ENCODE measurements at places on chromosomes 4 and X.

DNA sequence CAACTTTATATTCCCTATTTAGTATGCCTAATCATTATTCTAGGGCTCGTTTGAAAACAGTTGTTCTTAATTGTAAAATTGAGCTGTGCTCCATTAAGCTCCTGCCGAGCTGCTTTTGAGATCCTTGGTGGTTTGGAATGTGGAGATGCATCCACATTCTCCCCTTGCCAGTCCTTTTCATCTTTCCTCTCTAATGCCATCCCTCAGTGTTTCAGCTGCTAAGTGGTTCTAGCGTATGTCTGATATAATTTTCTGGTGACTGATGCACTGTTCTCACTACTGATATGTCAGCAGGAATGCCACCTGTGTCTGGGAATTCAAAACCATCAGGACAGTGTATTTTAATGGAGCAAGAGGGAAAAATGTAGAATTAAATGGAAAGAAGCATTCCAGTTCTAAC lies 1085.0 kb downstream of the CCSER1 start:
- DNase-seq = no peak

DNA sequence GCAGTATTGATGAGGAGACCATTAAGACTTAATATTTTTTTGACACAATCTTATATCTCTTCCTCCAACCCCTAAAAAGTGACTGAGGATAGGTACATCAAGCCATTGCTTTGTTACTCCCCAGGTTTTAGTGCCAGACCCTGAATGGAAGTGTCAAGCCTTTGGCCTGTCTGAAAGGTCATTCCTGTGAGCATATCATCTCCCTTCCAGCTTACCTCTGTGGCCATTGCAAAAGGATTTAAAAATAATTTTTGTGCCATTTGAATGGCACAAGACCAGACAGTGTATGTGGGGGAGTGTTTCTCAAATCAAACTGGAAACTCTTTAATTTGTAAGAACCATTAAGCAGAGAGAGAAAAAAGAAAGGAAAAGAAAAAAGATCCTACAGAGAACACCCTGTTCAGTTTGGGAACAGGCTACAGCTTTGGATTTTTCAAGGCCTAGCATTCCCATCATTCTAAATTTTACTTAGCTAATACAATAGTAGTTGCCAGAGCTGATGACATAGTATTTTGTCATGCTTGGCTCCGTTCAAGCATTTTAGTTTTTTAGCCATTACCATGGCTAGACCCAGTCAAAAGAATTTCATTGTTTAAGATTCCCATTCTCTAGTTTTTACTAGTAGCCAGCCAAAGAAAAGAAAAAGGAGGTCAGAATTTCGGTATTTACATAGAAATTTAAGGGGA lies 49.6 kb downstream of the HPF1 start:
- DNase-seq = no peak

DNA sequence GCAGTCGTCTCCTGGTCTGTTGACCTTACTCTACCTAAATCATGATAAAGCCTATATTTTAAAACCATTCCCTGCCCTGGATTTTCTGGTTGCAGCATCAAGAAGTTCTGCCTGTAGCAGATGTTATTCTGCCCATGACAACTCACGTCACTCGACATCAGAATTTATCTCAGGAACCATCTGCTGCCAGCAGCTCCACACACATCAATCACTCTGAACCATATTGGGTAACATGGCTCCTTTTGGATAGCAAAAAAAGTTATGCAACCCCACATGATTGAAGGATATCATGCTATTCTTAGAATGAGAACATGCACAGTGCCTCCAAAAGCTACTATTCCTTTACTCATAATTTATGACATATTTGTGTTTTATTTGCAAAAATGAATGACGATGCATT lies 341.4 kb downstream of the DHRSX start:
- DNase-seq = no peak

DNA sequence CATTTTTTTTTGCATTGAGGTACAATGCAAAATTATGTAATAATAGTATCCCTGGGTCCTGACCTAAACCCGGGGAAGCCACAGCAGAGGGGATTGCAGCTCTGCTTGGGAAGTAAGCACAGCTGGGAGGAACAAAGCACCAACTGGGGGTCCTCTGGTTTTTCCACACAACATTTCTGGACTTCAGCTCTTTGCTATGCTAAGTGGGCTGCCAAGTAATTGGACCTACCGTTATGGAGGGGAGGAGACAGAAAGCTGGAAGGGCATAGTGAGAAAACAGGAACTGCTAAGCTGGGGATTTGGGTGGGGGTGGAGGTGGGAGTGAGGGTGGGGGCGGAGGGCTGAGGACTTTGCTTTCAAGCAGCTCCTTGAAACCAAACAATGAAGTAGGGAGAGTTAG lies 183.3 kb downstream of the ZIC3 start:
- no peak for DNase-seq

DNA sequence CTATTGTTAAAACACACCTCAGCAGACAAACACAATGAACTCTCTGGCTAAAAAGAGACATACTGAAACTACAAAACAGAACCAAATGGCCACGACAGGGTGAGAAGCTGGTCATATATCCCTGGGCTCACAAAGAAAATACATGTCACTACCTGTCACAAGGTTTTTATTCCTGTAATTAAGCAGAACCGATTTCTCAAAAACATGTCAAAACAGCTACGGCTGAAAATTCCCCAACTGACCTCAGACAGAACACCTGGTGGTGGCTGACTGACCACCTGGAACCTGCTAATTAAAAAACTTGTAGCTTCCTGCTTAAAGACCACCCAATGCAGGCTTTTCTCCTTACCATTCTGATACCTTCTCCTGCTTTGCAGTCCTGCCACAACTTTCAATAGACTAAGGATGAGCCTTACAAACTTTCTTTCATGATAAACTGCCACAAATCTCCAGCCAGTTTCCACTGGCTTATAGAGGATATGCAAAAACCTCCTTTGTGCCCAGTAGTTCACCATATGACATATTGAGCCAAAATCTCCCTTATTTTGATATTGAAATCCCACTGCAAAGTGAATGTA lies 571.9 kb downstream of the SPOCK3 start:
- no peak for DNase-seq

DNA sequence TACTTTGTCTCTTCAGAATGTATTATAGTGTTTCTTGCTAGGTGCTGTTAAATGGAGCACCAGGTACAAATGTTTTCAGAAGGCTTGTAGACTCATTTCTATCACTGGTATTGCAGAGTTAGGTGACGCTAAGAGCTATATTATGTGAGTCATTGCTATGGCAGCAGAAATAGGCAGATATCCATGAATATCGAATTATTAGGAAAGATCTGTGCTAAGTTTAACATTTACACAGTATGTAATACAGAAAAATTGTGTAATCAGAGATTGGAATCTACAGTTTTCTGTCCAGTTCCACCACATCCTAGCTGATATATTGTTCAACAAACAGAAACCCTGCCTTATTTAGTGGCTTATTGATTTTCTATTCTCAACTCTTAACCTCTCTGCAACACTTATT lies 1025.5 kb downstream of the STIM2 start:
- DNase-seq = no peak

DNA sequence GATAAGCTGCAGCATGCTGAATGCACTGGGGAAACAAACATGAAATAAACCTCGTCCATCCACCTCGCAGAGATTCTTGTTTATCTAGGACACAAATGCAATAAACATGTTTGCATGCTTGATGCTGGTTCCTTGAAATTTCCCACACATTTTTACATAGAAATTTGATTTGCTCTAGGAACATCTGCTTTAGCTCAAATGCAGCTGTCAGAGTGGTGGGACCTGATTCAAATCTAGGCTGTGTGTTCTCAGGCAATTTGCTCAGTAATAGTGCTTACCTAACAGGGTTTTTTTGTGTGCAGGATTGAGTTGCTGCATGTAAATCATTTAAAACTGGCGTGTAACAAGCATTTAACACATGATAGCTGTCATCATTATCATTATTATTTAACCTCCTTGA lies 293.1 kb downstream of the QDPR start:
- no peak for DNase-seq

GRCh38 chr4:107600436-107600835 lies 119.6 kb downstream of the PAPSS1 start:
- no peak for DNase-seq

DNA sequence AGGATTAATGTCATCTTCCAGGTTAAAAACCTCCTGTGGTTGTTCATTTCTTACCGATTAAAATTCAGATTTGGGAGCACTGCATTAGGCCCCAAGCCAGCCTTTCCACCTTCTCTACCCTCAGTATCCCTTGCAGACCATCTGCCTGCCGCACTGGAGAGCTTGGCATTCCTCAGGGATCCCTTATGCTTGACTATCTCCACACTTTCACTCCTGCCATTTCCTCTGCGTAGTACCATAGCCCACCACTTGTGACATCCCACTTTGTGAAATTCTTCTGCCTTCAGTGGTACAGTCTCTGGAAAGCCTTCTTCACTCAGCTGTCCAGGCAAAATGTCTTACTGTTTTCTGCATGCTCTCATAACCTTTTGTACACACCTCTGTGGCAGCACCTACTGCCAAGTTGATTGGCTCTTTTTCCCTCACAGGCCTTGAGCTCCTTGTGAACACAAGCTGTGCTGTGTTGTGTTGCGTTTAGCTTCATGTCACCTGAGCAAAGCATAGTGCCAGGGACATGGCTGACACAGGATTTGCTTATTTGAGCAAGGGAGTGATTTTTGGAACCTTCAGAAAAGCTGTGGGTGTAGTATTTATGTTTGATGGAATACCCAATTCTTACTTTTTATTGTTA lies 156.4 kb downstream of the ARX start:
- DNase-seq = no peak

DNA sequence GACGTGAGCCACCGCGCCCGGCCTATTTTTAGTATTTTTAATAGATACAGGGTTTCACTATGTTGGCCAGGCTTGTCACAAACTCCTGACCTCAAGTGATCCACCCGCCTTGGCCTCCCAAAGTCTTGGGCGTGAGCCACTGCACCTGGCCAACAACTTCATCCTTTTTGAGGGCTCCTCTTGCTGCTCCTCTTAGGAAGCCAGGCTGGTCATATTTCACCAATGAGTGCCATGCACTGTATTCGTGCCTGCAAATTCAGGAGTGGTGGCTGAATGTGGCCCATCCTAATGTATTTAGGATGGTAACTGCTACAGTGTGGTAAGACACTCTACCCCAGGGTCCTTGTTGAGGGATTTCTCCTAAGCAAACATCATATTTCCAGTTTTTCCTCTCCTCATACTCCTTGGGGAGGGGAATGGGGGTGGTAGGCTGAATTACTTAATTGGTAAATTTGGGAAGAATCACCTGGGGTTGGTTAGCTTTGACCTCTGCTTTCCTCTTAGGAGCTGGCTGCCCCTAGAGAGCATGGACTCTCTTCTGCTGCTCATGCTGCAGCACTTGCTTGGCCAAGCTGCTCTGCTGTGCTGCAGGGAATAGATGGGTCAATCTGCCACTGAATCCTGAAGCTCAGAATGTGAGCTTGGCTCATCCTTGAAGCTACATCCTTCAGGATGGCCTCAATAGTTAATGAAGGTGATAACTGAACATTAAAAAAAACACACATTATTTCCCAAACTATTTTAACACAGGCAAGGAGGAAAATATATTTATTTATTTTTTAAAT lies 167.4 kb downstream of the HS3ST1 start:
- DNase-seq = no peak

- DNase-seq = no peak
These were observed 41.1 kb downstream of the REELD1 start for GRCh38 chr4:146255463-146255862.

GRCh38 chr4:113222471-113222870 lies 173.0 kb downstream of the ANK2 start:
- no peak for DNase-seq

- no peak for DNase-seq
These were observed 103.8 kb downstream of the LUZP4 start for GRCh38 chrX:115393271-115393670.

DNA sequence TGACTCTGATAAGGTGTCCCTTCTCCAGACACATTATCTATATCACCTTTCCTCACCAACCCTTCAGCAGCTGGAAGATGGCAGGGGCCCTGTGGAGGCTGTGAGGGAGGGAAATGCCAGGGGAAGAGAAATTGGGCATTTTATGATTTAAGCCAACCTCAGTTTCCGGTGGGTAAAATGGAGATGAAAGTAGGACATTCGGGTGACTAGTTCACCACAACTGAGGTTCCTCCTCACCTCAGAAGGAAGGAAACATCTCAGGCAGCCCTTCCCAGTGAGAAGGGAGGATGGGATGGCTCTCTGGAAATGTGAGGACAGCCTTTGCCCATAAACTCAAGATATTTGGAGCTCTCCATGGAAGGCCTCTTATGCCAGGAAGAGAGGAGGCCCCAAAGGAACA lies 251.5 kb downstream of the MID1IP1 start:
- no peak for DNase-seq

GRCh38 chr4:170581969-170582368 lies 492.2 kb upstream of the AADAT start:
- DNase-seq = no peak

- DNase-seq = no peak
These were observed 2.9 kb downstream of the GPRASP3 start for GRCh38 chrX:102723456-102723855.

- no peak for DNase-seq
These were observed 19.1 kb upstream of the SPINK2 start for GRCh38 chr4:56840559-56840958.

DNA sequence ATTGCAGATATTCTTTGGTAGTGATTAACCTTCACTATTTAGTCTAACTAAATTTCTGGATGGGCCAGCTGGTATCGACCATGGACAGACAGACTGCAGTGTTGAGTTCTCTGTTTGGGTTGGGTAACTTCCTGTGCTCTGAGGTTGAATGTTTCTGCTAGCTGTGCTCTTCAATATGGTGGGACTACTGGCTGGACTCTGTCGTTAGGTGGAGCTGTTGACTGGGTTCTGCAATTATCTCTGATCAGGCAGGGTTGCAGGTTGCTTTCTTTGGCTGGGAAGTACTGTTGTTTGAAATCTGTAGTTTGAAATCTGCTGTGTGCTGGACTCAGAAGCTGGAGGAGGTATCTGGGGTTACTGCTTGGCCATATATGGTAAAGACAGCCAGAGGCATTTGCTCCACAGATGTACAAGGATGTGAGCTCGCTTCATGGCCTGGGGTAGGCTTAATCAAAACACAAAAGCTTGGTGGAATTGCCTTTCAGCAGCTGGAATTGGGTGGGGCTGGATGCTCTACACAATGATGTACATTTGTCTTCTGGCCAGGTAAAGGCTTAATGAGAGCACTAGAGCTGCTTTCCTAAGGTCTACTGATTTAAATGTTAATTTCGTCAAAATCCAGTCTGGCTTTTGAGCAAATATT lies 1472.0 kb downstream of the FAM133A start:
- DNase-seq = no peak

DNA sequence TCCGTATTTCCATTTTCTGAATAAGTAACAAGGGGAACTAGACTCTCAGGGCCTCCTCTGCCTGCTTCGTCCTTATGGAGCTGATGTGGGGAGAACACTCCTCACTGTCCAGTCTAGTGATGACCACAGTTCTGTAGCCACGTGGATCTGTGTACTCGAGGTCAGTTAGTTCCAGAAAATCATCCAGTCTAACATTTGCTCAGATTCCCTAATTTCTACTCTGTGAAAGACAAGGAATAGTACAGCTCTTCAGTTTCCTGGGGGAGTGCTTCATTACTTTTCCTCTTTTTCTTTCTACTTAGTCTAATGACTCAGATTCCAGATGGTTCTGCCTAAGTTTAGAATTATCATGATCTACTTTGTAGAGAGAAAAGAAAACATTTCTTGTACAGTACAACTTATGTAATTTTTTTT lies 82.6 kb downstream of the SORBS2 start:
- no peak for DNase-seq
